Skeletal muscle tissue (tissue), 5 donors: ENCODE measurements at places on chromosomes 6 and 20. TPM values are rescaled to one million over a fixed set of nuclear protein-coding genes. Genes with fewer than 3 reads are reported as not detected.

RBCK1 gene
- total RNA-seq: 29.2 TPM

RAET1E gene
- total RNA-seq: 1.0 TPM

SLC44A4 gene
- total RNA-seq: 0.52 TPM

NT5E gene
- total RNA-seq: 32.9 TPM

BPIFB2 gene
- not detected for total RNA-seq

MYCT1 gene
- 12.0 TPM for total RNA-seq

SYCP2L gene
- total RNA-seq: 1.6 TPM

POM121L2 gene
- not detected for total RNA-seq

AGER gene
- total RNA-seq: 0.52 TPM

TNF gene
- total RNA-seq: not detected

RHAG gene
- total RNA-seq: 1.6 TPM

DPPA5 gene
- not detected for total RNA-seq

OR12D3 gene
- not detected for total RNA-seq

BPIFB1 gene
- total RNA-seq: not detected

GRIK2 gene
- 3.7 TPM for total RNA-seq

REM1 gene
- total RNA-seq: 4.7 TPM

CDC25B gene
- total RNA-seq: 28.7 TPM

DCDC2 gene
- not detected for total RNA-seq
